ENCODE measurements at places on chromosomes 12 and 14. TPM values are rescaled to one million over a fixed set of nuclear protein-coding genes. Genes with fewer than 3 reads are reported as not detected.

The CCDC175 gene
- total RNA-seq: not detected

The LTBR gene
- 0.44 TPM for total RNA-seq

The KRT2 gene
- total RNA-seq: 1.4 TPM

The DLK1 gene
- not detected for total RNA-seq

The MANSC4 gene
- not detected for total RNA-seq

The PCED1B gene
- total RNA-seq: 32.9 TPM

The SMCO3 gene
- not detected for total RNA-seq

The PLEKHD1 gene
- 0.46 TPM for total RNA-seq

DNA sequence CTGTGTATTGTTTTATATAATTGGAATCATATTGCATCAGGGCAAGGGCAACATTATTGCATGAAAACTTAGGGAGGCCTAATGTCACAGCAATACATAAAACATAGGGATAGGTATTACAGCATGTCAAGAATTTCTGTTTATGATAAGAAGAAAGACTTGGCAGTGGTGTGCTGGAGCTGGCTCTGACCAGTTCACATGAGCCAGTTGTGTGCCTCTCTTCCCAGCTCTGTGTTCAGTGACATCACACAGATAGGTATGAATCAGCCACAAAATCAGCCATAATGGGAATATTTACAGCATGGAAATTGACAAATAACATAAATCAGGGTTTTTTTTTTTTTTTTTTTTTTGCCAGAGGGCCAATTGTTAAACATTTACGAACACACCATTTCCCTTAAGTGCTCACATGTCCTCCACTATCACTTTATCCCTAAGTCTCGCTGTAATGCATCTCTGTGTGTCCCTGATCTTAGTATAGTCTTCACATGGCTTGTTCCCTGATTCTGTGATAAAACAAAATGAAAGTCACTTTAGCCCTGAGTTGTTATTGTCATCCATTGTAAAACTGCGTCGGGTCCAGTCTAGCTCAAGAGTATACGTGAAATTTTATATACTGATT lies 31.9 kb upstream of the ACSM4 start:
- no peak for DNase-seq

DNA sequence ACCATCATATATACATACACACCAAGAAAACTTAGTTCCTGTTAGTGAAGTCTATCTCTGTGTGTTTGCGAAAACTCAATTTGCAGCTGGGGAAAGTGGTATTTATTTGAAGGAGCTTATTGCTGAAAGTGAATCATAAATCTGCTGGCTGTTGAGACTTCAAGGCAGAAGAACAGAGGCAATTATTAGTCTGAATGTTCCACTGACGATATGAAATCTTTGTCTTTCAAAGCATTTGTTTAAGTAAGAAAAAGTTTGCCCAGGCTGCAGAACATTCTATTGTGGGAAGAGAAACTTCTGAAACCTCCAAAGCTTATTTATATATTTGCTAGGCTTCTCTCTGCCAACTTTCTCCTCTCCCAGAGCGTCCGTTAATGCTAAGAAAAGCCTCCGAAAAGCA lies 255.7 kb upstream of the TMPO start:
- no peak for DNase-seq

DNA sequence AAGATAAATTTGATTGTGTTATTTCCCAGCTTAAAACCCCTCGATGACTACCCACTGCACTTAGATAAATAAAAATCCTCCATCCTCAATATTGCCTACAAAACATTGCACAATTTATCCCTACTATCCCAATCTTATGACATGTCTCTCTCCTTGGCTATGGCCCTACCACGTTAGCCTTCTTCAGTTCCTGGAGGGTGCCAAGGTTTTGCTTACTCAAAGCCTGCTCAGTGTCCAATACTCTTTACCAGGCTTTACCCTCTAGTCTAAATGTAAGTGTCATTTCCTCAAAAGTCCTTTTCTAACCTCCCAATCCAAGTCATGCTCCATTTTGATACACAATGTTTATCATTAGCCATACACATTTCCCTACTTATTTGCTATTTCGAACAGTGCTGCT lies 35.0 kb upstream of the PPM1A start:
- no peak for DNase-seq

GRCh38 chr12:3592856-3593625 lies 102.0 kb downstream of the PRMT8 start:
- DNase-seq: no peak

GRCh38 chr12:53005215-53005985 lies 856 bp upstream of the EIF4B start:
- DNase-seq: no peak

DNA sequence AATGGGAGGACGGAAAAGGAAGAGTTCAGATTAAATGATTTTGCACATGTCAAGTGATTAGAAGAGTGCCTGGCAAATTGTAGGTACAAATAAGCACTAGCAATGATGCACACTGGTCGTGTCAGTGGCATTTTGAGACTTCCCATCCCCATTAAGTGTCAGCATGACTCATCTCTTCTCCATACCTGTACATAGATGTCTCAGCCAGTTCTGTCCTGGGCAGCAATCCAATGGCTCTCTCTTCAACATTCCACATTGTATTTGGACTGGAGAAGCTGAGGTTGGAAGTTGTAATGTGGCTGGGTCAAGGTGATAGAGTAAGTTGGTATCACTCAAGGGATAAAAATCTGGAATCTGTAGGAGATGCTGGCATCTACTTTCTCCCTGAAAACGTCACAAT lies 742.7 kb downstream of the VRK1 start:
- DNase-seq: no peak

- no peak for DNase-seq
Measured at GRCh38 chr14:36738269-36738668, 76.6 kb downstream of the PAX9 start.

DNA sequence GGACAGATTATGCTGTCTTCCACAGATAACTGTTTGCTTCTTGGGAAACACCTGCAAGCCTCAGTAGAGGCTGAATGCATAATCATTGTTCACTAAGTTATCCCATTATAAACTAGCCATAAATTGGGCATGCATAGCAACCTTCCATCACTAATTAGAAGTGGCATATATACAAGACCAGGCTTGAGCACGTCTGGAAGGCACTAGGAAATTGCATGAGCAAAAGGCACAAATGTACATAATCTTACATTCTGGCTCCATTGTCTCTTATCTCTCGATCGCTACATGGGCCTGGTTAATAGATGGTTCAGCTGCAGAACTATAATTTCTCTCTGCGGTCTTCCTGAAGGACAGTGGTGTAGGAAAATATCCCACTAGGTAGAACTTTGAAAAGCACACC lies 679.2 kb downstream of the RPL10L start:
- no peak for DNase-seq

GRCh38 chr12:65634626-65635331 lies 189.5 kb upstream of the HMGA2 start:
- DNase-seq: no peak

DNA sequence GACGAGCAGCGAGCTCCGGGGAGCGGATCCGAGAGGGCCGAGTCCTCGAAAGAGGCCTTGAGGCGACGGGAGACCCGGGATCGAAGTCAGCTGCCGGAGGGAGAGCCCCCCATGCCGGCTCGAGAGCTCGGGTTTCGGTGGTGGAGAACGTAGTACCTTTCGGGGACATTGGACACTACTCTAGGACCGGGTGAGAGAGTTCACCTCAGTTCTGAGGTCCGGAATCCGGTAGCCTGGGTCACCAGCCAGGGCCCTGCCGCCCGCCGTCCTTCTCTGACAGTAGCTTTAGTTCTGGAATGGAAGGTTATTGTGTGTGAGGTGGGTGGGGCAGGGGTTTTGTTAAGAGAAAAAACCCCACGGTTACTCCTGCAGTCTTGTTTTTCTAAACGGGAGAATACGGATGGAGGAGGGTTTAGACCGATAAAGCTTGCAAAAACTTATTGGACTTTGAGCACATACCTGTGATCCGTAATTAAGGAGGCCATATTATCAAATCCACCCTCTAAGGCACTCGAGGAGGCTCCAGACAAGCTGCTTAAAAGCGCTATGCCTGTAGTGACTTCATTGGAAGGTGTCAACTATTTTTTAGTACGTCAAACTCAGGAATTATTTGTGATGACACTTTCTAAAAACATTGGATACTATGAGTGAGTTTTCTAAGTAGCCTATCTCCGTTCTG lies 765 bp downstream of the SCYL2 start:
- DNase-seq: peak; percentile 23

GRCh38 chr14:81415781-81416180 lies 15.7 kb upstream of the STON2 start:
- no peak for DNase-seq

DNA sequence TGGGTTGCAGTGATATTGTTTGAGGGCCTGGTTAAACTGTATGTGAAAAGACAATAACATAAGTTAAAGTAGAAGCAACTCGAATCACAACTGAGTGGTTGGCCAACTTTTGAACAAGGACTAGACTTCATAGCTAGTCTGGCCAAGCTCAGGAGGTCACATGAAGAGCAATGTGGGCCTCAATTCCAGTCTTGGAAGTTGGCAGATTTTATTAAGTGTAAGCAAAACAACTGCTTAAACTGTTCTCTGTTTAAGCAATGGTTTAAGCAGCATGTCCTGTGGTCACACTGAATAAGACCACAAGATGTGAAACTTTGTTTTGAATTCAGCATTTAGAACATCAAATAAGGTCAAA lies 100.4 kb downstream of the TMTC3 start:
- DNase-seq: no peak

DNA sequence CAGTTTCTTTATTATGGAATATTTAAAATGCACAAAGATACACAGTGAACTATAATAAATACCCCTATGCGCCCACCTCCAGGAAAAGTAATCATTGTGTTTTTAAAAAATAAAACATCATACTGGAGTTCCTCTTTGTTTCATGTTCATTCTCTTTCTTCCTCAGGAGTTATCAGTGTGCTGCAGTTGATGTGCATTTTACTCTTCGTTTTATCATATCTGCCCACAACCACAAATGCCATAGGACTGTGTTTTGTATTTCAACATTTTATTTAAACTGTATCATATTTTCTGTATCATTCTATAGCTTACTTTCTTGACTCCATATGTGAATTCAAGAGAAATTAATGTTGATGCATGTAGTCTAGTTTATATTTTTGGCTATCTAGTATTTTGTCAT lies 53.9 kb downstream of the TSHR start:
- DNase-seq: no peak

DNA sequence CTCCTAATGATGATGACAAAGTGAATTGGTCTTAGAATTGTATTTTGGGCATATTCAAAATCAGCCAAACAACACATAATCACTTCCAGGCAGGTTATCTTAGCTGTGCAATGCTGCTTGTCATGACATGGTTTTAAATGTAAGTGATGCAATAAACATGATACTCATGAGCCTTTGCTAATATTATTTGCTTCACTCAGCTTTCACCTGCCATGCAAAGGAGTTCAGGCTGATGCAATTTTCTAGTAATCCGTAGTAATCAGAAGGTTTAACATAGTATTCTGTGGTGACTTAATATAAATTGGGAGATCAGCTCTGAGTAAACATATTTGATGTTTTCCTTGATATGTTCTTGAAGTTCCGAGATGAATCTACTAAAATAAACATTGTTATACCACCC lies 29.1 kb downstream of the TMEM260 start:
- no peak for DNase-seq

DNA sequence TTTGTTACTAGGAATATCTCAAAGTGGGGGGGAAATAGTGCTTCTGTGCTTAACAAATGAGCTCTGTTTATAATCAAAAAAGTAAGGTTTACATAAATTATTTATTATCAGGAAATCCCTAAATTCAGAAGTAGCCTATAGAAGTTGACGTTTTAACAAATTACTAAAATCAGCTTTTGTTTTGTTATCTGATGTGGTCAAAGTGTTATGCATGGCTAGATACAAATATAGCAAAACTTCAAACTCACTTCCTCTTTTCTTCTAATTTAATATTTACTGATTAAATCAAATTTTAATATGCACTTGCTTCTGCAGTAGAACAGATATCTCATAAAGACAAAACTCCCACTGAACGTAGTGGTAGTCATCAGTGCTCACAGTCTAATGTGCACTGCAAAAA lies 47.5 kb downstream of the GARIN6 start:
- DNase-seq: no peak

GRCh38 chr12:131375972-131376345 lies 334.9 kb upstream of the SFSWAP start:
- DNase-seq: no peak

- DNase-seq: no peak
Measured at GRCh38 chr12:6938353-6939190, 5.0 kb upstream of the RNU7-1 start.

DNA sequence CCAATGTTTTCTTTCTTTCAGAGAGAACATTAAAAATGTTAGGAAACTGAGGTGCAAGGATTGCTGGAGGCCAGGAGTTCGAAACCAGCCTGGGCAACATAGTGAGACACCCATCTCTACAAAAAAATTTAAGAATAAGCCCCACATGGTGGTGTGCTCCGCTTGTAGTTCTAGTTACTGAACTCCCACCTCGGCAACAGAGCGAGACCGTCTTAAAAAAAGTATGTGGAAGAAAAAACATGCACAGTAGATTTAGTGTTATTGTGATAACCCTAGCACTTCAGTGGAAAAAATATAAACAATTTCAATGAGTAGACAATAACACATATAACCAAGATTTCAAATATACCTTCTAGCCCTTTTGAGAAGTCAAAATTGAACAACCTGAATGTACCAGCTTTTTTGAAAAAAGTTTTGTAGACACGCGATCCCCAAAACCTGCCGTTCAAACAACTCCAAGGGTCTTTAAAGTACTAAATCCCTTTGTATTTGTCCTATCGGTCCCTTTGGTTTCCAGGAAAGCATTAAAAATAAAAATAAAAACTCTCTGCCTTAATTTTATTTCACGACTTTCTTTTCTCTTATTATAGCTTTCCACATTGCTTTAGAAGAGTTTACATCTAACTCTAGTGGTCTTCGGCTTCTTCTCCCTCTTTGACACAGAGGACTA lies 1.0 kb upstream of the ANO6 start:
- DNase-seq: no peak

DNA sequence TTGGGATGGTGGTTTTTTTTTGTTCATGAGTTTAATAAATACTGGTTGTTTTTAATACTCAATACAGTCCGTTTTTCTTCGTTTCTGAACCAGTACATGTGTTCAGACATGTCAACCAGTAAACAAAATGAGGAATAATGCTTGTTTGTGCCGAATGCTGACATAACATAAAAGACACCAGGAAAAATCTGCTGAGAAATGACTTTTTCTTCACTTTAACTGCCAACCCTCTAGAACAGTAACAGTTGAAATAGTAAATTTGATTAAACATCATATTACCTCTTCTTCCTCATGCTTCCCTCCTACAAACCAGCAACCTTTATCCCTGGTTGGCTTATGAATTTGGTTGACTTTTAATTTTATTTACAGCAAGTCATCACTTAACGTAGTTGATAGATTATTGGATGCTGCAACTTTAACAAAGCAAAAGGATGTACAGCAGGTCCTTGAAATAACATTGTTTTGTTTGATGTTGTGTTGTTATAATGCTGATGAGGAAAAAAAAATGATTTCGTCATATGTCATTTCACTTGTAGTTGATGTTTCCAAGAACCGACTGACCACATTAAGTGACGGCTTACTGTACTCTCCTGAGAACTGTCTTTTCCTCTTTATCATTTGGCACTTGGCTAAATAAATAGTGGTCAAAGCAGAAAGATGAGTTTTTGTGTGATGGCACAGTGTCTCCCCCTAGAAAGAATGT lies 340.5 kb downstream of the TMTC2 start:
- no peak for DNase-seq

Measured in CD8-positive, alpha-beta T cell (primary cell).